Right ventricle myocardium superior (tissue), 1 donor: ENCODE measurements at places on chromosomes 6 and 20. TPM values are rescaled to one million over a fixed set of nuclear protein-coding genes. Genes with fewer than 3 reads are reported as not detected.

Gene CLDN20
- total RNA-seq, result not detected

- DNase-seq, result no peak
These were observed 101.1 kb downstream of the ATXN1 start for GRCh38 chr6:16660157-16660497.

Gene FUT9
- not detected for total RNA-seq

Gene TCF21
- 4.1 TPM for total RNA-seq

DNA sequence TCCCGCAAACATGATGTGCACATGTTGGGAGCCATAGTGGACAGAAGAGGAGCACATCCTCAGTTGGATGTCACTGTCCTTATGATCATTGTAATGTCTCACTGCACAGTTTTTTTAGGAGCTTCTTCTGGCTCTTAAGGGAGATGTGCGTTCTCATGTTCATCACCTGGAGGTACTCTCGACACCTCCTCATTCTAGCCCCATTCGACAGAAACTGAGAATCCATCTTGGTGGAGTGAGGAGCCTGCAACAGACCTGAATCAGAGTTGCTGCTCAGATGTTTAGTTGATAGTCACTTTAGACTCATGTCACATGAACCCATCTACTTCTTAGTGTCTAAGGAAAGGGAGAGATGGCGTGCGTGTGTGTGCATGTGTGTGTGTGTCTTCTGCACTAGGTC lies 2.3 kb upstream of the BMP6 start:
- no peak for DNase-seq
